ENCODE measurements at places on chromosomes 11 and 22. TPM values are rescaled to one million over a fixed set of nuclear protein-coding genes. Genes with fewer than 3 reads are reported as not detected.

CATSPERZ gene
- polyA plus RNA-seq = 0.15 TPM

- no peak for DNase-seq
Observed at GRCh38 chr11:68372625-68373024, 60.2 kb downstream of the LRP5 start.

DNA sequence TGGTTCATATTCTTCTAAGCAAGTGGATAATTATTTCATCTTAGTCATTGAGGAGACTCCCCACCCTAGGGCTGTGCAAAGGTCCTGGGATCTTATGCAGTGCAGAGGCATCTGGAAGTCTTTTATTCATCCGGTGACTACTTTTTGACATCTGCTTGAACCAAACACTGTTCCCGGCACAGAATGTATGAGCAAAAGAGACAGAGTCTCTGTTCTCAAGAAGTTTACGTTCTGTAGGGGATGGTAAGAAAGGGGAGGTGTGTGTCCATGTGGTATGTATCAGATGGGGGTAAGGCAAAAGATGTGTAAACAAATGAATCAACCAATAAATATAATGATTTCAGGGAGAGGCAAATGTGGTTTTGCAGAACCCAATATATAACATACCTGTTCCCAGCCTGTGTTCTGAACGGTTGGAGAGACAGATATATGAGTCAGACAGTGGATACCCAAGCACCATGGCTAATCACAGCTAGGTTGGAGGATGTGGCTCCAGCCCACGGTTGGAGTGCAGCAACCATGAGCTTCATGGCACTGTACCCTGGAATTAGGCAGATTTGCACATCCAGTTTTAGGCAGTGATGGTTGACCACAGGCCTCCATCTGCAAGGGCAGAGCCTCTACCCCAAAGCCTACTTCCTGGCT lies 75.1 kb upstream of the CADM1 start:
- DNase-seq = no peak

LSP1 gene
- 20.5 TPM for polyA plus RNA-seq

MPZL3 gene
- 16.7 TPM for polyA plus RNA-seq

DNA sequence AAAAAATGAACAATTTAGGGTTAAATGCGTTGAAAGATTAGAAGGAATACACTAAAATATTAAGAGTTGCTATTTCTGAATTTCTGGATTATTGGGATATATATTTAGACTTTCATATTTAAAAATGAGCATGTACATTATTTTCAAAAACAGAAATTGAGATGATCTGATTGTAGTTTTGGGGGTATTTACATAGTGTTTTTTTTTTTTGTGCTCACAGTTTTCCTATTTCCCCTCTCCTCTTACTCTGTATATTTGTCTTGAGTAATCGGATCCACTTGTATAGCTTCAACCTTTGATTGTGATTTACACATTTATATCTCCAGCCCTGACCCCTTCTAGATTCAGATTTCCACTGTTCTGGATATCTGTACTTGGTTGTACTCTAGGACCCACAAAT lies 5.3 kb downstream of the USP47 start:
- DNase-seq = no peak

All from large intestine (tissue), 12 donors.